Activated naive CD4-positive, alpha-beta T cell treated with anti-CD3 and anti-CD28 coated beads for 36 hours (primary cell): ENCODE measurements at places on chromosomes 4 and X. TPM values are rescaled to one million over a fixed set of nuclear protein-coding genes. Genes with fewer than 3 reads are reported as not detected.

DNA sequence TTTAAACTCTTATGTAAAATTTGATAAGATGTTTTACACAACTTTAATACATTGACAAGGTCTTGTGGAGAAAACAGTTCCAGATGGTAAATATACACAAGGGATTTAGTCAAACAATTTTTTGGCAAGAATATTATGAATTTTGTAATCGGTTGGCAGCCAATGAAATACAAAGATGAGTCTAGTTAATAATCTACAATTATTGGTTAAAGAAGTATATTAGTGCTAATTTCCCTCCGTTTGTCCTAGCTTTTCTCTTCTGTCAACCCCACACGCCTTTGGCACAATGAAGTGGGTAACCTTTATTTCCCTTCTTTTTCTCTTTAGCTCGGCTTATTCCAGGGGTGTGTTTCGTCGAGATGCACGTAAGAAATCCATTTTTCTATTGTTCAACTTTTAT is at the start of gene ALB:
ALB (plus strand) TSS at position 246 of the 400 bp plus-strand sequence; CDS start at position 287, 41 bp downstream.
- H3K36me3 ChIP-seq = no peaks in the 10 kb centered on the region
- no peak for DNase-seq
- no peaks in the 10 kb centered on the region for H3K4me1 ChIP-seq
- no peak within 1 kb of the TSS for H3K4me3 ChIP-seq

GRCh38 chr4:21692241-21692640 is 256.3 kb downstream of the KCNIP4 start:
- H3K36me3 ChIP-seq = no peaks in the 10 kb centered on the region
- H3K27me3 ChIP-seq = no peaks in the 10 kb centered on the region
- DNase-seq = no peak
- no peak overlapping the region for H3K27ac ChIP-seq
- no peak overlapping the region for H3K4me3 ChIP-seq

GRCh38 chrX:74104356-74105015 is 199.5 kb upstream of the ZCCHC13 start:
- H3K4me3 ChIP-seq = no peak overlapping the region
- H3K27ac ChIP-seq = no peak overlapping the region
- H3K27me3 ChIP-seq = no peaks in the 10 kb centered on the region
- DNase-seq = no peak
- H3K4me1 ChIP-seq = no peaks in the 10 kb centered on the region

- H3K27ac ChIP-seq = no peak overlapping the region
- H3K4me3 ChIP-seq = no peak overlapping the region
- H3K36me3 ChIP-seq = no peaks in the 10 kb centered on the region
- H3K4me1 ChIP-seq = no peaks in the 10 kb centered on the region
Measured at GRCh38 chrX:33298622-33299021, 87.3 kb upstream of the DMD start.

Gene CENPVL3
- 0.33 TPM for total RNA-seq

- H3K4me3 ChIP-seq = no peak overlapping the region
- no peak for DNase-seq
- H3K4me1 ChIP-seq = no peaks in the 10 kb centered on the region
- no peaks in the 10 kb centered on the region for H3K27me3 ChIP-seq
- H3K27ac ChIP-seq = no peak overlapping the region
Measured at GRCh38 chr4:176150704-176151103, 44.7 kb downstream of the SPATA4 start.

Gene NXF2B
- total RNA-seq = not detected

Gene KIF4A
- 29.6 TPM for total RNA-seq

- H3K36me3 ChIP-seq = peaks cover 6% of the 10 kb centered on the region
- peaks cover 34% of the 10 kb centered on the region for H3K4me1 ChIP-seq
- DNase-seq = peak; percentile 86
- no peaks in the 10 kb centered on the region for H3K27me3 ChIP-seq
- H3K27ac ChIP-seq = peak overlapping the region; percentile 79
Measured at GRCh38 chr4:186204103-186204559, 12.8 kb downstream of the CYP4V2 start.

Gene SH3D19
- total RNA-seq = not detected

GRCh38 chr4:151430740-151431457 is 21.9 kb downstream of the FHIP1A start:
- H3K36me3 ChIP-seq = no peaks in the 10 kb centered on the region
- no peak overlapping the region for H3K27ac ChIP-seq
- no peak overlapping the region for H3K4me3 ChIP-seq
- no peak for DNase-seq

GRCh38 chrX:40953369-40953768 is 131.9 kb upstream of the USP9X start:
- no peaks in the 10 kb centered on the region for H3K27me3 ChIP-seq
- peaks cover 4% of the 10 kb centered on the region for H3K36me3 ChIP-seq
- no peak for DNase-seq
- peaks cover 11% of the 10 kb centered on the region for H3K4me1 ChIP-seq

GRCh38 chrX:120401301-120401700 is 39.4 kb downstream of the ATP1B4 start:
- H3K27me3 ChIP-seq = no peaks in the 10 kb centered on the region
- H3K27ac ChIP-seq = no peak overlapping the region
- DNase-seq = no peak
- H3K36me3 ChIP-seq = no peaks in the 10 kb centered on the region
- H3K4me3 ChIP-seq = no peak overlapping the region

Gene GAGE12F
- not detected for total RNA-seq

DNA sequence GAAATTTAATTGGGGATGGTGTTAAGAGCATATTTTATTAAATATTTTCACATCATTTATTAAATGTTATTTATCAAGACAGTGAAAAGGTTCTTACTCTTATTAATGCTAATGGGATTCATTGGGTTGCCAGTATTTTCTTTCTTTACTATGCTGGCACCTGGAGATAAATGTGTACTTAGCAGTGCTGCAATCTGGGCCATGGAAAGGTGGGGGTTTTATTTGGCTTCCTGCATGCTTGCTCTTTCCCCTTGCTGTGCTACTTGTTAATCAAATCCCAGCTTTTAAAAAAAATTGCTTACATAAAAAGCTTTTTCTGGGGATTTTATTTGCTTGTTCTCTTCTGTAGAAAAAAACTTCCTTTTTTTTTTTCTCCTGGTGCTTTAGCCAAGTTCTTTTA is 48.3 kb downstream of the ZAR1 start:
- H3K36me3 ChIP-seq = peaks cover 22% of the 10 kb centered on the region
- no peak overlapping the region for H3K4me3 ChIP-seq
- no peak overlapping the region for H3K27ac ChIP-seq
- H3K4me1 ChIP-seq = no peaks in the 10 kb centered on the region
- DNase-seq = no peak

DNA sequence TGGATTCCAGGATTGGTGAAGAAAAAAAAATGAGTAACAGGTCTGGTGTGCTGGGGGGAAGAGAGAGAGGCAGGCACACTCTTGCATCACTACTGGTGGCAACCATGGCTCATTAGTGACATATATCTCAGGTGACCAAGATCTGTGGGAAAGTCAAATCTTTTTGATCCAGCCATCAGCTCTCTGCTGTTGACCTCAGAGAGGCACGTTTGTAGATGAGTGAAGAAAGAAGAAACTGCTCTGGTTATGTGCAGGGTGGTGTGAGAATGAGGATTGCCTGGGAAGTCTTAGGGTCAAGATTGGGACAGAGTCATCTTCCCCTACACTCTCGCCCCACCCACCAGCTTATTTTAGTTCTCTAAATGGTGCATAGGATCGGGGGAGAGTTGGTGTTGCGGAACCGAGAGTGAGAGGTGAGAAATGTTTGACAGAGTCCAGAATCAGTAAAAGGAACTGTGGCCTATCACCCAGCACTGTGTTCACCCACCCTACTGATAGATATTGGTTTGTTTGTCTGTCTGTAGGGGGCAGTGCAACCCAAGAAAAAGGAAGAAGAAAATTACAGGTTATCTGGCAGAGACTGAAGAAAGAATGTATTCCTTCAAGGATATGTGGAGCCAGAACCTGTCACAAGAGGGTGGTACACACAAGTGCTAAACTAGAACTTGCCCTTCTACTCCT is 21.9 kb downstream of the ARMCX6 start:
- no peak overlapping the region for H3K27ac ChIP-seq
- peaks cover 10% of the 10 kb centered on the region for H3K27me3 ChIP-seq
- H3K4me3 ChIP-seq = no peak overlapping the region
- peak; percentile 18 for DNase-seq
- H3K4me1 ChIP-seq = no peaks in the 10 kb centered on the region
- H3K36me3 ChIP-seq = no peaks in the 10 kb centered on the region

DNA sequence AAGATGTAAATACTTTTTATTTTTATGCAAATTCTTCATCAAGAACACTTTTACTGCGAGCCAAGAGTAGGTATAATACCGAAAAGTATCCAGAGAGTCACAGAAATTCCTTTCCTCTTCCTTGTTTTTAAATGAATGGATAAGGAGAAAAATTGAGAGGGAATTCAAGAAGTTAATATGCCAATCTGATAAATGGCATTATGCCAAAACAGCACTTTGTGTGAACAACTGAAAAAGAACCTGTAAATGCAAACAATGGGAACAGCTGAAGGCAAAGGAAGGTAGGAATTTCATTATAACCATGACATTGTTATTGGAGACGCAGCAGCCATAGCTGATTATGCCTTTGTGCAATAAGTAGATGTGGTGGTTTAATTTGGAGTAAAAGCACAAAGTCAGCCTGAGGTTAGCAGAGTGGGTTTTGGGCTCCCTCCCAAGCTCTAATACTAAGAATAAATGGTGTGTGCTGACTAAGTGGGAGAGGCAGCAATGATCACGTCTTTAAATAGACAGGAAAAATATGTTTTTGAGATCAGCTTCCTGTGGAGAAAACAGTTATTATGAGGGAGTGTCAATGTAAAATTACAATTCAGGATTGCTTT is 209.8 kb upstream of the NDST4 start:
- H3K4me3 ChIP-seq = no peak overlapping the region
- H3K27me3 ChIP-seq = no peaks in the 10 kb centered on the region
- DNase-seq = no peak
- H3K36me3 ChIP-seq = no peaks in the 10 kb centered on the region
- H3K27ac ChIP-seq = no peak overlapping the region

DNA sequence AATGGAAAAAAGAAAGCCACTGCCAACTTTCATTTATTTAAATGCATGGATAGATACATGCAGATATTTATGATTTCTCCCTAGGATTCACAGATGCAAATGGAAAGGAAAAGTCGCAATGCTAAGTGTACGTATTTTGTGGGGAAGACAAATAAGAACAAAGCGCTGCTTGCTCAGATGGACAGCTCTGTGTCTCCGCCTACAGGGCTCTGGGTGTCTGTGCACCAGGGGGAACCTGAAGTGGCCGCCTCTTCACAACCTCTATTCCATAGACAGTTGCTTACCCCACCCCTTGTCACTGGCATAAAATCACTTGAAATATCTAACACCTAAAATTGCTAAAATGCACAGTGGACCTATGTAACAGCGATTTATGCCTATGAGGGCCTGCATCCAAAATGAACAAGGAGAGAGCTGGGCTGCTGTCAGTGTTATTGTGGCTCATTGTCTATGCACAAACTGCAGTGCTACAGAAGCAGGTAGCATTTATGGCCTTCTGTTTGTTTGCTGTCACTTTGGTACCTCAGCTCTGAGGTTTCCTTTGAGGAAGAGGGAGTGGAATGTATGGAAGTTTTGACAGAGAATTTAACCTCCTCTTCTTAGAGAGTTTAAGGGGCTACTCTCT is 58.6 kb upstream of the PAGE1 start:
- H3K27me3 ChIP-seq = no peaks in the 10 kb centered on the region
- no peaks in the 10 kb centered on the region for H3K4me1 ChIP-seq
- H3K36me3 ChIP-seq = no peaks in the 10 kb centered on the region

Gene PAGE2B
- 0.48 TPM for total RNA-seq

Gene CSAG2
- 0.30 TPM for total RNA-seq
